Gastroesophageal sphincter (tissue), 4 donors: ENCODE measurements at places on chromosomes 11 and 22. TPM values are rescaled to one million over a fixed set of nuclear protein-coding genes. Genes with fewer than 3 reads are reported as not detected.

DNA sequence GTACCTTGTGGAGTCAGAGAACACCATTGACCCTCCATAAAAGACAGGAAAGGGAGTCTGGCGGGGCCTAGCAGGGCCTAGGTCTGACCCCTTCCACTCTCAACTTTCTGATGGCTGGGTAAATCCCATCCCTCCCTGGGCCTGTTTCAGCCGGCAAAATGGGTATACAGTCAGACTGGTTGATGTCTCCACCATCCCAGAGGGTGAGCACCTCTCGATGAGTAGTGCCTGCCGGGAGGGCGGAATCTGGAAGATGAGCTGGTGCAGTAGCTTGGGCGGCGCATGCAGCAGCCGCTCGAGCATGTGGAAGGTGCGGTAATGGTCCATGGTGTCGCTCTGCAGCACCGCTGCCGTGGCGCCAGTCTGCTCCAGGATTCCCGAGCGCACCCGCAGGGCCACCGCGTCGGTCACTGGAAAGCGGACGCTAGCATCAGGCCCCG is 528 bp downstream of the FIBP start:
- ATAC-seq: no peak

Gene CHRM4
- 0.27 TPM for total RNA-seq

- no peak for ATAC-seq
Measured at GRCh38 chr11:93662175-93662570, 691 bp downstream of the CEP295 start.

DNA sequence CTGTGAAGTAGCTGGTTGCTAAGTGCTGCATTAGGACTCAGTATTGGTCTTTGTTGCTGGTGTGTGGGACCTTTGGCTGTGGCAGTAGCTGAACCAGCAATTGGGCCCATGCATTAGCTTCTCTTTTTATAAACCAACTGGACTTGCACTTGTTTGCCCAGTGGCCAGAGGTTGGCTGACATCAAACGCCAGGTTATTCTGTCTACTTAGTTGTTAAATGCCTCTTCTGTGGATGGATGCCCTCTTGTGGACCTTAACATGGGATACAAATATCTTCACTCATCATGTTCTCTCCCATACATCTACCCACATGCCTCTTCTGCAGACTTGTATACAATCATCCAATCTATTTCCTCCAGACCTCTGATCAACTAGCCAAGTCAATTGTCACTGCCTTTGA is 26.4 kb upstream of the ARHGAP20 start:
- ATAC-seq: no peak

DNA sequence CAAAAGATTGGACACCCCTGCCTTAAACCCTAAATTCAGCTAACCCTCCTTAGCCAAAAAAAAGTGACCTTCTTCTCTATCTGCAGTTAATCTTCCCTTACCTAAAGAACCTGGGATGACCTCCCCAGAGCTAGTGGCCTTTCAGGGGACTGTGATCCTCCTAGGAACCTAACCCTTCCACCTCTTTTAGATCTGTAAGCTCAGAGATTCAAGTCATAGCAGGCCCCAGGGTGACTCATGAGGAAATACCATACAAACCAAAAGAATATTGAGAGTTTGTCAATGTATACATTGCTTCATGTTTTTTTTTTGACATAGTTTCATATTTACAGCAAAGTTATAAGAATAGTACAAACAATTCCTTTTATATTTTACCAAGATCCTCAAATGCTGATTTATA is 38.3 kb upstream of the CXCR5 start:
- no peak for ATAC-seq

- ATAC-seq: no peak
Measured at GRCh38 chr22:44822534-44822933, 70.2 kb downstream of the ARHGAP8 start.

DNA sequence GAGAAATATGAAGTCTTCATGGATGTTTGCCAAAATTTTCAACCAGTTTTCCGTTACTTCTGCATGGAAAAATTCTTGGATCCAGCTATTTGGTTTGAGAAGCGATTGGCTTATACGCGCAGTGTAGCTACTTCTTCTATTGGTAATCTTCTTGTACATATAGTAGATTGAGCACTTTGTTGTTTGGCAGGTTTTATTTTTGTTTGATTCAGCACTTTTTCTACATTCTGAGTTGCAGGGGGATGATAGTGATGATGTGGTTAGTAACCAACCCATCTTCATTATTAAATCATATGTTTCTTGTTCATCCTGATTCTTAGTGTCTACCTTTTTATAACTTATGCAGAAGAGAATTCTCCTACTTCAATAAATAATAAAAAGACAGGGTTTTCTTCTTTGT is 121.6 kb downstream of the C11orf65 start:
- ATAC-seq: no peak
